ENCODE measurements at places on chromosomes 7 and 10. TPM values are rescaled to one million over a fixed set of nuclear protein-coding genes. Genes with fewer than 3 reads are reported as not detected.

- no peak for DNase-seq
These were observed 694.1 kb downstream of the ANKRD7 start for GRCh38 chr7:118918556-118918955.

DNA sequence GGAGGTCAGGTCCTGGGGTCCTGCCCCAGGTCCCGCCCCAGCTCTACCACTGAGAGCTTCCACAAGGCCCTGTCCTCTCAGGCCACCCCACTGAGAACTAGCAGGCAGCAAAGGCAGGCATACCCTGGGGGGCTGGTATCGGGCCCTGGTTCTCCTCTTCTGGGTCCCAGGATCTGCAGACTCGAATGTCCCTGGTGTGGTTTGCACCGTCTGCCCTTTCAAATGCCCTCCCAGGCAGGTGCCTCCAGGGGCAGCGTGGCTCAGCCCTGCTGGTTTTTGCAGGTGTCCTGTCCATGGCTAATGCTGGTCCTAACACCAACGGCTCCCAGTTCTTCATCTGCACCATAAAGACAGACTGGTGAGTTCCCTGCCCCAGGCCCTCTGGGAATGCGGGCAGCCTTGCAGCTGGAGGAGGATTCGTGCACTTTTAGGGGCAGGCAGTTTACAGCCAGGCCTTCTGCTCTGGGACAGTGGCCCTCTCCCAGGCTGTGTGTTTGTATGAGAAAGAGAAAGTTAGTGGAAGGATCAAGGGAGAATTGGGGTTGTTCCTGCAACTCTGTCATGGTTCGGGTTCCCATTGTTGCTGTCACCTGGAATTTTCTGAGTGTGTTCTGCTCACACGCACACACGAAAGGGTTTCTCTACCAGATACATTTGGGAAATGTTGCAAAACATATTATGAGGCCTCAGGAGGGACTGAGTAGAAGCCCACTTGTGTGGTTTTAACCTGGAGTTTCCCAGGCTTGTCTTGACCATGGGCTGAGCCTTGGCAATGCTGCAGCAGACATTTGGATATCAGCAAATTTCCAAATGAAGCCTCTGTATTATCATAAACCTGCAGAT is 5.0 kb downstream of the PPIF start:
- DNase-seq = no peak

GRCh38 chr10:110556969-110557601 is 10.4 kb upstream of the SMC3 start:
- peak; percentile 65 for DNase-seq

DNA sequence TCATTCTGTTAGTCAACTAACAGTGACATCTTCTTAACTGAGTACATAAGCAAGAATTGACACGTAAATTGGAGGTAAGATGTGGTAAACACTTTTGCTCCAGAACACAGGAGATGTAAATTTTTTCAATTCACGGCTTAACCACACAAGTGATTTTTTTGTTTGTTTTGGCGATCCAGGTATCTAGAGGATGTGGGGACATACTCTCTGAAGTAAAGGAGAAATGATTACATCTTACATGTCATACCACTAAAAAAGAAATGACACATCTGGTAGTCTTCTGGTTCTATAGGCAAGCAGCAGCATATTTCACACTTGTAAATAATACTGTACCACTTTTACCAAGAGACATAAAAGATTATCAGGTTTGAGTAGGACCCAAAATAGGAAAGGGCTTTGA is 200.3 kb upstream of the ZWINT start:
- DNase-seq = no peak

The CHCHD1 gene
- 70.7 TPM for total RNA-seq

DNA sequence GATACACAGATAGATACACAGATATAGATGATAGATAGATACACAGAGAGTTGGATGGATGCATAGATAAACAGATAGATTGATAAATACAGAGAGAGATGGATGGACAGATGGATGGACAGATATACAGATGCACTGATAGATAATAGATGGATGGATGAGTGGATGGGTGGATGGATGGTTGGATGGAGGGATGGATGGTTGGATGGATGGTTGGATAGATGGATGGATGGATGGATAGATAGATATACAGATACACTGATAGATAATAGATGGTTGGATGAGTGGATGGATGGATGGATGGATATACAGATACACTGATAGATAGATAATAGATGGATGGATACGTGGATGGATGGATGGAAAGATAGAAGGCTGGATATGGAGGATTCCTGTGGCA is 290.0 kb upstream of the SHH start:
- no peak for DNase-seq

- DNase-seq = no peak
These were observed at the start of gene CALY for GRCh38 chr10:133336577-133337369. Gene CALY (minus strand): TSS chr10:133336896. CDS start chr10:133328989, 7,907 bp downstream.

DNA sequence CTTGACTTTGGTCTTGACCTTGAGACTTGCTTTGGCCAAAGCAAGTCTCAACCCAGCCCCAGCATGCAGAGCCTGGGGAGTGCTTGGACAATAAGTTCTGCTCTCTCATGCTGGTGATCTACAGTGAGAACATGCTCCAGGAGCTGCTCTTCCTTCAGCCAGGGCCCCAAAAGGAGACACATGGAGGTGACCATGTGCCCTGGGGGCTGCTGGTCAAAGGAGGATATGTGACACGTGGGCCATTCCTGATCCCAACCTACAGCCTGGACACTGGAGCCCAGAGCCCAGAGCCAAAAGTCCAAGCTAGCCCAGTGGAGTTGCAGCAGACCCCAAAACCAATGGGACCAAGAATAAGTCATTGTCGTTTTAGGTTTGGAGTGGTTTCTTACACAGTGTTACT is 78.2 kb upstream of the CHST15 start:
- no peak for DNase-seq

The LIPJ gene
- total RNA-seq = under 0.01 TPM

GRCh38 chr7:38169847-38170246 is 8.2 kb upstream of the STARD3NL start:
- peak; percentile 100 for DNase-seq

- DNase-seq = no peak
These were observed 183.1 kb downstream of the EXOC4 start for GRCh38 chr7:133436014-133436428.

- no peak for DNase-seq
These were observed 11.0 kb upstream of the RASSF4 start for GRCh38 chr10:44948642-44949041.

- DNase-seq = no peak
These were observed 56.1 kb downstream of the ZRANB1 start for GRCh38 chr10:124997771-124998623.

DNA sequence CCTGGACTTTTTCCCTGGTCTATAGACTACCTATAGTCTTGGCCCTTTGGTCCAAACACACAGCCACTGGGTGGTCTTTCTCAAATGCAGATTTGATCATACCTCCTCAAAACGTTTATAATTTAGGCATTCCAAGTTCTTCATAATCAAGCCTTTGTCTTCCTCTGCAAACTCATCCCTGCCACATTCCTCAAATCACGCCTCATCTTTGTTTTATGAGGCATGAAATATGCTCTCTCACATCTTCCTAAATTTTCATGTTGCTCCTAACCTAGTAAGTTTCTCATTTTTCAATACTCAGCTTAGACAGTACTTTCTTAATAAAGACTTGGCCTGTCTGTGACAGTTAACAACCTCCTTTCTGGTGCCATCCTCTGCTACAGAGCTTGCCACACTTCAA is 10.9 kb upstream of the HERC4 start:
- peak; percentile 33 for DNase-seq

The CDC14C gene
- not detected for total RNA-seq

GRCh38 chr7:41877118-41877517 is 174.2 kb upstream of the INHBA start:
- DNase-seq = no peak

The ACSM6 gene
- total RNA-seq = not detected

The NME8 gene
- total RNA-seq = not detected

DNA sequence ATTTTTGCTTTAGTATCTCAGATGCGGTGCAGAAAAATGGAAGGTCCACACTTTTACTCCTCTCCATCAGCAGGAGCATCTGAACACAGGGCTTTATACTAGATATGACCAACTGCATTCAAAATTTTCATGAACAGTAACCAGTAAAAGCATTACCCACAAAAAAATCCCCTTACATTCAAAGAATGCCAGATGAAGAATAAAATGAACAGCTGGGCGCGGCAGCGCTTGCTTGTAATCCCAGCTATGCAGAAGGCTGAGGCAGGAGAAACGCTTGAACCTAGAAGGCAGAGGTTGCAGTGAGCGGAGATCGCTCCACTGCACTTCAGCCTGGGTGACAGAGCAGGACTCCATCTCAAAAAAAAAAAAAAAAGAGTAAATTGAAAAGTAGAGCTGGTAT is 3.1 kb downstream of the SAR1A start:
- DNase-seq = no peak

- no peak for DNase-seq
These were observed 166.1 kb downstream of the GRK5 start for GRCh38 chr10:119373294-119374102.

GRCh38 chr7:50837965-50838364 is 55.3 kb upstream of the GRB10 start:
- DNase-seq = peak; percentile 62

DNA sequence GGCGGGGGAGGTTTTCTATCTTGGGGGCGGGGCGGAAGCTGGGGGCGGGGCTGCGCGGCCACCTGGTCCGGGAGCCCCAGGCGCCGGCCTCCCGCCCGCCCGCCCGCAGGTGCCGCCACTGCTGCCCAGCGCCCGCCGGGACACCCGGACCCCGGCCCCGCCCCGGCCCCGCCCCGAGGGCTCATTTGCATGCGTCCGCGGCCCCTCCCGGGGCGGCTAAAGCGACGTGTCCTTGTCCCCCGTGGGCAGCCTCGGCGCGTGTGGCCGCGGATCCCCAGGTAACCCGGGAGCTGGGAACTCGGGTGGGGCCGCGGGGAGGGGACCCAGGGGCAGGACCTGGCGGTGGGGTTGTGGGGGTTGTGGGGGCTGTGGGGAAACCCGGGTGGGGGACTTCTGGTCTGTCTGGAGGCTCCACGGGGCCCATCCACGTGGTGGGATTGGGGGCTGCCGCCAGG is at the start of gene BHLHA15:
Gene BHLHA15 (plus strand): TSS at position 219 of the 455 bp plus-strand sequence. CDS start 871 bp downstream, outside the sequence.
- peak; percentile 9 for DNase-seq

DNA sequence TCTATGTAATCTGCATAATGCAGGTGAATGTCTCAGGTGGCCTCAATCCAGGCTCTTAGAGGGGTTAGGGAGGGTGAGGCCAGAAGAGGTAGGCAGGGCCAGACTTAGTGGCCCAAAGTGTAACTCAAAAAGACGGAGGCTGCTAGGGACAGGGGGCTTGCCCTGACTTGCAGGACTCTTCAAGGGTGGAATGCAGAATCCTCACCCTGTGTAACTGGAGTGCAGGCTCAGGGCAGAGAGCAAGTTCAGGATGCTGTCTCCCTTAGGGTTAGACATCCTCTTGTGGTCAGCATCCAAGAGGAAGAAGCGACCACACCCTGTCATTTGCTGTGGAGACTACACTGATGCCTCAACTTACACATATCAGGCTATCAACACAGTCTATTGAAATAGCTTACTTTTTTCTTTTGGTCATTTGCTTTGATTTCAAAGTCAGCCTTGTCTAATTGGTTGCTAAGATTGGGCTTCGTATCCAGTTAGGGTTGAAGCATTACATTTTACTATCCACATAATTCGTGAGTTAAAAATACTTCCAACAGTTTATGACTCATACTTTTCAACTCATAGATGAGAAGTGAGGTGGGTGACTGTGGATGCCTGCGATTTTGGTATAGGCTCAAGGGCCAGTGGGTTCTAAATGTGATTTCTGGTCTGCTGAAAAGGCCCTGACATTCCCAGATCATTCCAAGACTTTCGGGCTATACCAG is 563.6 kb downstream of the SUGCT start:
- peak; percentile 66 for DNase-seq

The ZCCHC24 gene
- total RNA-seq = 21.0 TPM

- DNase-seq = no peak
These were observed 144.7 kb upstream of the LYZL2 start for GRCh38 chr10:30774261-30774660.

The STARD3NL gene
- 189 TPM for total RNA-seq

- no peak for DNase-seq
These were observed 3.8 kb downstream of the VPS41 start for GRCh38 chr7:38905056-38905759.

DNA sequence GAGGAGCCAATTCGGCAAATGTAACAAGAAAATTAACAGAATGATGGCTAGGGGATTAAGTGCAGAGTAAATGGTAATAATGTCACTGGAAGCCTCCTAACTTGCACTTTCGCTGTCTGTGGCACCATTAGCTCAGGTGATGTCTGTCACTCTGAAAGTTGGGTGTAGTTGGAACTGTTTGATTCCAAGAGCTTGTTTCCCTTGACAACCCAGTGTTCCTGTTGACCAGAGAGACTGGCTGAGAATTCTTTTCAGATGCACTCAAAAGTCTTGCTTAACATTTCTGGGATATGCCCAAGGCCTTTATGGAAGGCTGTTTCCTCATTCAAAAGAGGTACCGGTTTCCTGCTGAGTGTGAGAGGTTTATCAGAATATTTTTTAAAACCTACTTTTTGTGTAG is 49.6 kb downstream of the PLPP4 start:
- peak; percentile 29 for DNase-seq

DNA sequence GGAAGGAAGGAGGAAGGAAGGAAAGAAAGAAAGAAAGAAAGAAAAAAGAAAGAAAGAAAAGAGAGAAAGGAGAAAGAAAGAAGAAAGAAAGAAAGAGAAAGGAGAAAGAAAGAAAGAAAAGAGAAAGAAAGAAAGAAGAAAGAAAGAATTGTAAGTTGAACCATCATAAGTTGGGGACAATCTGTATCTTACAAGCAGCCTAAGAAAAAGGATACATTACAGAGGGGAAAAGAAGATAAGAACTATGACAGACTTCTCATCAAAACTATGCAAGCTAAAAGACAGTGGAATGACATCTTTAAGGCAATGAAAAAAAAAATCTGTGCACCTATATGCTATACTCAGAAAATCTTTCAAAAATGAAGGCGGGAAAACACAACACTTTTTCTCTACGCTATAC is 50.3 kb upstream of the SP4 start:
- DNase-seq = no peak

- DNase-seq = no peak
These were observed 200.2 kb upstream of the PHYHIPL start for GRCh38 chr10:58976254-58976653.

DNA sequence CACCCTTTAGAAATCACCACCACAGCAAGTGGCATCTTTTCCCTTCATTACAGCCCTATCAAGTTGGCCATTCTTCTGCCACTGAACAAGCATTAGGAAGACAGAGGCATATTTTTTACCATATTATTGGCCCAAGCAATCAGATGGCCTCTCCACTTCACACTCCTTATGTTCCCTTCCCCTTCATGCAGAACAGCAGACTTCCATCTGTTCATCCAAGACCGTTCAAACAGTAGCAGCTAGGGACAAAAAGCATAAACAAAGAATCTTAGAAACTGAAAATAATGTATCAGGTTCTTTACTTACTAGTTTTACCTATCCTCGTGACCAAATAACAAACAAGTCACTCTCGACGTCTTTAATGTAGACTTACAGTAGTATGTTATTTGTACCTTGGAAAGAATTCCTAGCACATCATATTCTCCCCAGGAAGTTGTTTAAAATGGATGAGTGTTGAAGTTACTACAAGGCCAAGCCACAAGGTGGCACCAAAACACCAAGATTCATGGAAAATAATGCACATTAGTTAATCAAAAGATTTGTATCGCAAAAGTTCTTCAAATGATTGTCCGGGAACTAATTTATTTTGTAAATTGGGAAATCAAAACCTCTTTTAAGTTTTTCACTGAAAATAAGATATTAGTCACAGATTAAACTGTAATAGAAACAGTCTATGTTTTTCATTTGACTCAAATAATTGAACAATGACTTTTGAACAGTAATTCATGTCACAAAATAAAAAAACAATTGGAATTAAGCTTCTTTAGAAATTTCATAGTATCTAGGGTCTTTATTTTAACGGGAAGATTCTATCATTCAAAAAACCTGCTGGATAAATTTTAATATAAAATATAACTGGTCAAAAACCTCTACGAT is 112.1 kb downstream of the VPS41 start:
- DNase-seq = peak; percentile 58

Measured in RPMI7951 (cell line).